ENCODE measurements at places on chromosomes 4 and X.

GRCh38 chr4:66097218-66097617 lies 426.9 kb upstream of the EPHA5 start:
- no peak for DNase-seq

DNA sequence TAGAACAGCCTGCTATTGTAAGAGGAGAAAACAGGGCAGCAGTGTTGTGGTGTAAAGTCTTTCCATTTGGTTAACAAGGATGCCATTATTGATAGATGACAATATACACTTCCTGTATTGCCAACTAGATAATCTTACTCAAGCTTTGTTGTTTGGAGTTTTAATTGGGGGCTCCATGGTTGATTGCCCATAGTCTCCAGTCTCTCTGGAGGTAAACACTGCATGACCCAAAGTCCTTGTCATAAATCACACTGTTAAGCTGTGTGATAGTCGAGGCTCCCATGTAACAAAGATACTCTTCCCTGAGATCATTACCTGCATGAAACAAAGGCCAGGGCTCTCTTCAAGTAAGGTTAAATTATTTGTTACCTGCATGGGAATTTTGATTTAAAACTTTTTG lies 394.6 kb downstream of the C4orf33 start:
- no peak for DNase-seq

DNA sequence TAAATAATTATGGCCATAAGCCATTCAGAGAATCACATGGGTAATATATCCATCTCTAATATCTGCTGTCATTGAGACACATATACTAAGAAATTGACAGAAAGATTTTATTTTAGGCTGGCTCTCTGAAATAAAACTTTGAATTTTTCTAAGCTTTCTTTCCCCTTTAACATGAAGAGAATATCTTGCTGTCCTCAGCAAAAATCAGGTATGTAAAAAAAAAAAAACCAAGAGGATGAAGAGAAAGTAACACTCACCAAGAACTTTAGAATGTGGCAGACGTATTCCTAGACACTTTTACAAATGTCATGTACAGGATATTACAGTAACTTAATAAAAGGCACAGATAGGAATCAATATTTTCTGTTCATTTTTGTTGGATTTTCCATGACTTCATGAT lies 65.8 kb downstream of the EPHA5 start:
- no peak for DNase-seq

GRCh38 chrX:130831347-130831722 lies 71.7 kb downstream of the ENOX2 start:
- no peak for DNase-seq

DNA sequence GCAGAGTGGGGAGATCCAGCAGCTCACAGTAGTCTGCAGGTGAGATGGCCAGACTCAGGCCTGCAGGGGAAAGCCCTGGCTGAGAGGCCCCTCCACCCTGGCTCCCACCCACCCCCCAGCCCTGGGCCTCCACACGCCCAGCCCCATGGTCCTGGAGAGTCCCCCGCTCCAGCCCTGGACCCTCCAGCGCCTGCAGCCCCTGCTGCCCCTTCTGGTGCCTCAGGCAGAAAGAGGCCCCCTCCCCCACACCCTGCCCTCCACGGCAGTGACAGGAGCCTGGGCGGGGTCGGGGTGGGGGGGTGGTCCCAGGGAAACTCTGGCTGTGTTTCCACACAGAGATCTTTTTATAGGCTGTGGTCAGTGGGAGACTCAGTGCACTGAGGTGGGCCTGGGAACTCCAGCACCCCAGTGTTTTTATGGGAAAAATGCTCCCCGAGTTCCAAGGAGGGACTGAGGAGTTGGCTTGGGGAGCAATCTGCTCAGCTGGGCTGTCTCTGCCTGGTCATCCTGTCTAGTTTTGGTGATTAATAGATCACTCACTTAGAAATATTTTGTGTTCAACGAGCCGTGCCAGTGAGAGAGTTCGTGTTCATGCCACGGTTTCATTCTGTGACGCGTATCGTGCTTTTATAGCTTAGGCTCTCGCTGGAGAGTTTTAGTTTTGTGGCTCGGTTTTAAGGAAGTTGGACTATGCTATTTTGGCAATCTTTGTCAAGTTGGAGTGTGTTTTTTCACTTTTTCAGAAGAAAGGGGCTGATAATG lies 53.1 kb upstream of the HGFAC start:
- DNase-seq = no peak

GRCh38 chr4:124943145-124943889 lies 230.8 kb upstream of the ANKRD50 start:
- no peak for DNase-seq

- DNase-seq = no peak
These were observed 1.8 kb downstream of the NOP14 start for GRCh38 chr4:2961421-2961810.

DNA sequence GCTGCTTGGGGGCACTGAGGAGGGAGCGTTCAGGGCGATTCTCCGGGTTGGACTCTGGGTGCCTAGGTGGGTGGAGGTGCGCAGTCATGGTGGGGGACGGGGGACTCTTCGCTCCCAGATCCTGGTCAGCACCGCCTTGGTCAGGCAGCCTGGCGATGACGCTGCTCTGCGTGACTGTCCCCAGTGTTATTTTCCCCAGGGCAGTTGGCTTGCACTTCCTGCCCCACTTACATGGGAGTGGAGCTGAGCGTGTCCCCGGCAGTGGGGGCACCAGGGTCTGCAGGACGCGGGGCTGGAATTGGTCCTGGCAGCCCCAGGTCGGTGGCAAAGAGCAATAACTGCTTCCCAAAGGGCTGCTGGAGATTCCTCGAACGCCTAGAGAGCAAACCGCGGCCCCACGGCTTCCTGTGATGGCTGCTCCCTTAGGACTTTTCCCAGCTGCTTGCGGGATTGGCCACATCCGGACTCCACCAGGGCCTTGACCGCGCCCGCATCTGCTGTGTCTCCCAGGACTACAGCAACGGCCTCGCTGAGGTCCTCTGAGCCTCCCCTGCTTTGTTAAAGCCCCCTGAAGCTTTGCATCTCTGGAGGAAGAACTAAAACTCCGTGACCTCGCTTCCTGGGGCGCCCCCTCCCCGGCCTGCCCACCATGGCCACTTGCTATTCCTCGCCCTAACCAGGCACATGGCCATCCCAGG lies 35.3 kb upstream of the GPR78 start:
- DNase-seq = no peak

DNA sequence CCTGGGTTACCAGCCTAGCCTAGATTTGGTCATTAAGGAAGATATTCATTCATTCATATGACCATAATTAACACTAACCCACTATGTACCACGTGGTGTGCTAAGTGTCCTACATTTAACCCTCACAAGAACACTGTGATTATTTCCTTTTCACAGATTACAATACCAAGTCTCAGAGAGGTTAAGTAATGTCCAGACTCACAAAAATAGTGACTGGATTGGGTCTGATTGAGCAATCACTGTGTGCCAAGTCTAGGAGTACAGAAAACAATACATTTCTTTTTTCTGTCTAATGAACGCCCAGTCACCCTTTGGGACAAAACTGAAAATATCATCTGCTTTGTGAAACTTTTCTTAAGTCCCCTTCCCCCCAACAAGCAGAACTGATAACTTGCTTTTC lies 7.6 kb upstream of the DLG3 start:
- no peak for DNase-seq

- no peak for DNase-seq
These were observed 20.5 kb downstream of the RELL1 start for GRCh38 chr4:37665333-37666320.

DNA sequence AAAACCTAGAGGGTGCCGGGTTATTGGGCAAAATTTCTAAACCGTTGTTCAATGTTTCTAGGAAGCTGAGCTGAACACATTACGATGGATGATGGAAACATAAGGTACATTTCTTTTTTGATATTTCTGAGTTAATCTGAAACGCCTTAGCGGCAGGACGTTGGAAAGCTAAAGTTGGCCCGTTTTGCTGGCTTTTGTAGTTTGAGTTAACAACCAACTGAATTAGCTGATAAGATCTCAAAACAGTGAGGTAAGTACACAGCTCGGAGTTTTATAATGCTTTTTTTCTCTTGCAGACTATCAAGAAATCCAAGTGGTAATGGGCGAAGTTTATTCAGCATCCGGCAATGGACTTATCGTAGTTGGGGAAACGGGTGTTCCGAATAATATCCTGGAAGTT lies 73.5 kb downstream of the PRSS12 start:
- no peak for DNase-seq

GRCh38 chr4:147773261-147774184 lies 41.6 kb downstream of the ARHGAP10 start:
- no peak for DNase-seq

- DNase-seq = no peak
These were observed 10.9 kb downstream of the RTL5 start for GRCh38 chrX:72120837-72121236.

- no peak for DNase-seq
These were observed 80.2 kb downstream of the DIAPH2 start for GRCh38 chrX:96764864-96765263.

DNA sequence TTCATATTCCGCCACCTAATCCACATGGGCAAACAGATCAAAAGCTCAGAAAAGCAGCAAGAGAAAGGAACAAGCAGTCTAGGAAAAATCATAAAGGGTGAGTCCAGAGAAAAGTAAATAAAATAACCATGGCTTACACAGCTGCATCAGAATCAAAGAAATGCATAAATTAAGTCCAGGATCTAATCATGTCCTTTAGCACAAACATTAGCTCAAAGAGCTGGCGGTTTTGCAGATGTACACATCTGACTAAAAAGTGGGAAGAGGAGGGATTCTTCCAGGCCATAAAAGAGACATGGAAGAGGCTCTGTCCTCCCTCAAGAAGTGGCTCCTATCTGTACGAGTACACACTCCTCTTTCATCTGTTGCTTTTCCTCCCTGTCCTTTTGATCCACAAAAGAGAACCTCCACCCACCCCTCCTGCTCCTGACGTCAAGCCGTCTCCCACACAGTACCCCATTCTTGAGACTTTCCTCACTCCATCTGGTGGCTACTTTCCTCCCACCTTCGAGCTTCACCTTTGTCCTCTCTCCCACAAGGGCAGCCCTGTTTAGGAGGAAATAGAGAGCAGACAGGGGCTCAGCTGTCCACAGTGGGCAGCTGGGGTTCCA lies 92.5 kb downstream of the RASL11B start:
- DNase-seq = no peak

DNA sequence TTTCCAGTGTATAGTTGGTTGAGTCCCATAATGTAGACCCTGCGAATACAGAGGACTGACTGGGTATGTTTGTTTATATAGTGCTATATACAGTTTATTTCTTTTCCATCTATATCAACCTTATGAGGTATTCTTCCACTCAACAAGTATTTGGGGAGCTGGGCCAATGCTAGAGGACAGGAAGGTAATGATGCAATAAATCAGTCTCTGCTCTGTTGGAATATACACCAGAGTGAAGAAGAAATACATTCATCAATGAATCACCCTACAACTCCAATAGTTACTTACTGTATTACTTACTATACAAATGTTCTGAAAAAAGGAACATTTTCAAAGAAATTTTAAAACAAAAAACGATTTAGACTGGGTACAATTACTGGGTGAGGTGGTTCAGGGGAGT lies 2.1 kb upstream of the ARSJ start:
- DNase-seq = no peak

- no peak for DNase-seq
These were observed 65.6 kb downstream of the ASB9 start for GRCh38 chrX:15204130-15204751.

- no peak for DNase-seq
These were observed 61.6 kb downstream of the GASK1B start for GRCh38 chr4:158111241-158111640.

DNA sequence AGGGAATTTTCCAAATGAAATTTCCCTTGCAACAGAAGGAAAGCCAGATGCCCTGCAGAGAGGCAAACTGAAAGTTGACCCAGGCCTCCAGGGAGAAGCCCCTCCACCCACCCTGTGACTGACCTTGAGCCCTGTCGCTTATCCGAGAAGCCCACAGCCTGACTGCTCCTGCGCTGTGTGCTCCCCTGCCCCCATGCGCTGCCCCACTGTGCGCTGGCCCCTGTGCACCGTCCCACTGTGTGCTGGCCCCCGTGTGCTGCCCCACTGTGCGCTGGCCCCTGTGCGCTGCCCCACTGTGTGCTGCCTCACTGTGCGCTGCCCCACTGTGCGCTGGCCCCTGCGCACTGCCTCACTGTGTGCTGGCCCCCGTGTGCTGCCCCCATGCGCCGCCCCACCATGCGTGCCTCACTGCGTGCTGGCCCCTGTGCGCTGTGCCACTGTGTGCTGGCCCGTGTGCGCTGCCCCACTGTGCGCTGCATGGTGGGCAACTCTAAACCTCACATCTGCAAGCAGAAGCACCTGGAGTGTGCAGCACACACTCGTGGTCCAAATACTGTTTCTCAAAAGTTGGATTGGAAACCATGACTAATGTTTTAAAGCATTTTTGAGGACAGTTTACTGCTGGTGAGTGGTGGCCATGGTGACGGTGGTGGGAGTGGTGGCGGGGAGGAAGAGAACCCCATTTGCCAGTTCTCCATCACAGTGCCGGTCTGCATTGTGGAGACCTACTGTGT lies 8.3 kb upstream of the GRPEL1 start:
- no peak for DNase-seq

GRCh38 chr4:147683188-147683591 lies 773 bp downstream of the PRMT9 start:
- DNase-seq = no peak

DNA sequence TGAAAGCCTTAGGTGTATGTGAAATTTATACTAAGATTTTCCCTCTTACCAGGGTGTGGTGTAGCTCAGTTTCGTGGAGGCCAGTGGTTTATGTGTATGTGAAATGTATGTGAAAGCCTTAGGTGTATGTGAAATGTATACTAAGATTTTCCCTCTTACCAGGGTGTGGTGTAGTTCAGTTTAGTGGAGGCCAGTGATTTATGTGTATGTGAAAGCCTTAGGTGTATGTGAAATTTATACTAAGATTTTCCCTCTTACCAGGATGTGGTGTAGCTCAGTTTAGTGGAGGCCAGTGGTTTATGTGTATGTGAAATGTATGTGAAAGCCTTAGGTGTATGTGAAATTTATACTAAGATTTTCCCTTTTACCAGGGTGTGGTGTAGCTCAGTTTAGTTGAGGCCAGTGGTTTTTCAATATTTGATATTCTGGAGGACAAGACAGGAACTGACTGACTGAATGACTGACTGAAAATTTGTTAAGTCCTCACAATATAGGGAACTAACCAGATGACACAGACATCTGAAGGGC lies 143.7 kb downstream of the NEXMIF start:
- no peak for DNase-seq

- no peak for DNase-seq
These were observed 30.6 kb downstream of the PTTG2 start for GRCh38 chr4:37990731-37991245.

DNA sequence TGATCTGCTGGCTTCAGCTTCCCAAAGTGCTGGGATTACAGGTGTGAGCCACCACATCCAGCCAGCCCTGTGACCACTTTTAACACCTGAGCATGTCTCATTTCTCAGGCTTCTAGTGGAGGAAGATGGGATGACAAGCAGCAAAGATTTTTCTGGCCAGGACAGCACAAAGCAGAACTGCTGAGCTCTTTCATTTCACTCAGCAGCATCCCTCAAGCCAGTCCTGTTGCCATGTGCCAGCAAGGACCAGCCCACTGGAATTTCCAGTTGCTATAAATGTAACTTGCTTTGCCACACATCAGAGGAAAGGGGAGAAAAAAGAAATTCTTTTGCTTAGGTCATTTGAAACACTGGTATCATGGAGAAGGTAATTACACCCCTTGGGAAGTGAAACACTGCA lies 75.9 kb downstream of the SLC9A7 start:
- DNase-seq = no peak

GRCh38 chr4:168880811-168881595 lies 129.1 kb downstream of the CBR4 start:
- no peak for DNase-seq
